ENCODE measurements at places on chromosomes 11 and 22.

GRCh38 chr11:16408619-16409018, 52.3 kb upstream of the SOX6 start:
- H3K27me3 ChIP-seq, result no peaks in the 10 kb centered on the region
- DNase-seq, result no peak
- no peaks in the 10 kb centered on the region for H3K4me1 ChIP-seq
- H3K4me3 ChIP-seq, result no peak overlapping the region

DNA sequence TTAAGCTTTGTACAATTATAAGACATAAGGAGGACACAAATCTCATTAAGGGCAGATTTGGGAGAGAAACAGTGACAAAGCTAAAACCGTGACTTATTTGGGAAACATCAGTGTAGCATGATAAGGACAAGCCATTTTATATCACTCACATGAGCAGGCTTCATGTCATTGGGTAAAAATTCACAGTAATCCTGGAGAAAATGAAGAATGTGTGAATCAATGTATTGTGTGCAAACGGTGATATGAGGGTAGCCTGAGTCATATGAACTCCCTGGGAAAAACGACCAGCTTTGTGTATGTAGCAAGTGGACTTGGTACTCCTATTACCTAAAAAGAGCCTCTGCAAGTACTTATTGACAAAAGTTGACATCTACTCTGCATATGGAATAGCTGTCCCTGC, 6.0 kb upstream of the TRIM34 start:
- H3K27me3 ChIP-seq, result no peaks in the 10 kb centered on the region
- no peak overlapping the region for H3K4me3 ChIP-seq
- H3K27ac ChIP-seq, result no peak overlapping the region
- peaks cover 6% of the 10 kb centered on the region for H3K36me3 ChIP-seq
- no peak for DNase-seq

DNA sequence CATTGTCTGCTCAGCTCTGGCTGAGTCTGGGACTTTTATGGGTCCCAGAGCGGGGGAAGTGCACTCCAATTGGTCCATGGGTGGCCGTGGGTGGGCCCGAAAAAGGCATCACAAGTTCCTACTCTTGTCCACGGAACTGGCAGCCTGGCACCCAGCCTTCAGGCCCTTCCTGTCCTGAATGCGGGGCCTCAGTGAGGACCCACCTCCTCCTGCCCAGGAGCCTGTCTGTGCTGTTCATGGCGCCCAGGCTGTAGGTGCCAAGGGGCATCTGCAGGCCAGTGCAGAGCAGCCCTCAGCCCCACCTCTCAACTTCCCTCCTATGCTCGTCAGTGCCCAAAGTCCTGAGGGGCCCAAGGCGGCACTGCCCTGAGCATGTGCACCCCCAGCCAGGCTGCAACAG, 411.7 kb upstream of the KIRREL3 start:
- H3K4me1 ChIP-seq, result no peaks in the 10 kb centered on the region
- H3K36me3 ChIP-seq, result no peaks in the 10 kb centered on the region
- no peaks in the 10 kb centered on the region for H3K27me3 ChIP-seq

- peaks cover 17% of the 10 kb centered on the region for H3K27me3 ChIP-seq
- peak overlapping the region; percentile 89 for H3K27ac ChIP-seq
- peaks cover 44% of the 10 kb centered on the region for H3K4me1 ChIP-seq
- DNase-seq, result peak; percentile 88
- H3K36me3 ChIP-seq, result no peaks in the 10 kb centered on the region
These were observed 18.5 kb upstream of the CBX7 start for GRCh38 chr22:39170825-39171622.

- no peak for DNase-seq
- peaks cover 21% of the 10 kb centered on the region for H3K27me3 ChIP-seq
- H3K36me3 ChIP-seq, result no peaks in the 10 kb centered on the region
- H3K4me3 ChIP-seq, result no peak overlapping the region
- peaks cover 13% of the 10 kb centered on the region for H3K4me1 ChIP-seq
These were observed 91.7 kb upstream of the E2F8 start for GRCh38 chr11:19332476-19332875.

DNA sequence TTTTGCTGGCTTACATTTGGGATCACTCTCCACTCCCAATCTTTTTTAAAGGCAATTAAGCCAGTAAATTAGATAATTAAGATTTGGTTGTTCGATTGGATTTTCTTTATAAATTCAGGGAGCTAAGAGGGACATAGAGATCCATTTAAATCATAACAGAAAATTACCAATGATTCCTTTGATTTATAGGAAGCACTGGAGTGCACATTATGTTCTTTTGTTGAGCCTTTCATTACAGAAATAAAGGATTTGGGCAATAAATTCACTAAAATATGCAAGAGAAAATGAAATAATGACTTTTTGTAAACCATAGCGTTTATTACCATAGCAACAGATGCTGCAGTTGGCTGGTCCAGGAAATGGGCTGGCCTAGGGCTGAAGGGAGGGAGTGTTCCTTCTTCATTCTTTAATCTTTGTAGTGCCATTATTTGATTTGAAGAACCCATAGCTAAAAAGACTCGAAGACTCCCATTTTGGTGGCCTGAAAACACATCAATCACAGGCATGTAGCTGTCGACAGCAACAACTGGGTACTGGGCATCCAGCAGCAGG, 73.0 kb downstream of the C2CD3 start:
- no peak overlapping the region for H3K27ac ChIP-seq
- H3K36me3 ChIP-seq, result peaks cover 49% of the 10 kb centered on the region
- no peak overlapping the region for H3K4me3 ChIP-seq

DNA sequence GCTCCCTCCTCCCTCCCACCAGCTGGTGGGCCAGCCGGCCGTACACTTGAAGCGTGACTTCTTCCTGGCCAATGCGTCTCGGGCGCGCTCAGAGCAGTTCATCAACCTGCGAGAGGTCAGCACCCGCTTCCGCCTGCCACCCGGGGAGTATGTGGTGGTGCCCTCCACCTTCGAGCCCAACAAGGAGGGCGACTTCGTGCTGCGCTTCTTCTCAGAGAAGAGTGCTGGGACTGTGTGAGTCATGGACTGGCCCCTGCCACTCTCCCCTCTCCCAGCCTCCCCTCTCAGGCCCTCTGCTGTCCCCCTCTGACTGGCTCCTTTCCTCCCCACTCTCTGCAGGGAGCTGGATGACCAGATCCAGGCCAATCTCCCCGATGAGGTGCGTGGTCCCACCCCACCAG, 24.7 kb downstream of the CAPN1 start:
- peaks cover 29% of the 10 kb centered on the region for H3K36me3 ChIP-seq
- no peak for DNase-seq
- no peak overlapping the region for H3K27ac ChIP-seq
- no peak overlapping the region for H3K4me3 ChIP-seq

GRCh38 chr11:72702096-72702495, 27.9 kb upstream of the PDE2A start:
- no peaks in the 10 kb centered on the region for H3K4me1 ChIP-seq
- H3K27ac ChIP-seq, result no peak overlapping the region
- no peak overlapping the region for H3K4me3 ChIP-seq
- H3K36me3 ChIP-seq, result peaks cover 54% of the 10 kb centered on the region
- no peak for DNase-seq

- no peak for DNase-seq
- no peak overlapping the region for H3K27ac ChIP-seq
- H3K4me1 ChIP-seq, result no peaks in the 10 kb centered on the region
- no peaks in the 10 kb centered on the region for H3K36me3 ChIP-seq
- peaks cover 15% of the 10 kb centered on the region for H3K27me3 ChIP-seq
- H3K4me3 ChIP-seq, result no peak overlapping the region
These were observed 55.9 kb downstream of the BTG4 start for GRCh38 chr11:111456086-111456858.

DNA sequence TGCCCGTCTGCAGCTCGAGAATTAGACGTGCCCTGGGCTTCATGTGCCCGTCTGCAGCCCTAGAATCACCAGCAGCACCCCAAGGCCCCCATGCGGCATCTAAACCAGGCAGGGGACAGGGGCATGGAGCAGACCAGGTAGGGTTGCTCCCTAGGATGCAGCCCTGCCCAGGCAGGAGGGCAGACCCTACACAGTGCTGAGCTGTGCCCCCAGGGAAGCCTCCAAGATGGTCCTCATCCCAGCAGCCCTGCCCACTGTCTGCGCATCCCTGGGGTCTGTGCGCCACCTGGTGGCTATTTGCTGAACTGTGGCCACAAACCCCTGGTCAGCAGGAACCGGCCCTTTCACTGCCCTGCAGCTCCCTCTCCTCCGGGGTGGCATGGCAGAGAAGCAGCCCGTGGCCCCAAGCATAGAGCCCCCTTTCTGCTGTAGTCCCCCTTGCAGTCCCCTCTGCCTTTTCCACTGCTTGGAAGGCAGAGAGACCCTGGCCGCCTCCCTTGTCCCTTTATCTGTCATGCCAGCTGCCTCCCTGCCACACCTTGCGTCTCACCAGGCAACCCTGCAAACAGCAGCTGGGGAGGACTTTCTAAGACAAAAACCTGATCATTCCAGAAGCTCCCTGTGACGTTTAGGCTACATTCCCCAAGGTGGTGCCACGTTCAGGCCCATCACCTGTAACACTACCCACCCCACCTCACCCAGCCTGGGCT, 86.6 kb downstream of the KCNQ1 start:
- H3K27me3 ChIP-seq, result peaks cover 5% of the 10 kb centered on the region
- DNase-seq, result peak; percentile 74
- no peak overlapping the region for H3K27ac ChIP-seq
- H3K4me3 ChIP-seq, result no peak overlapping the region
- H3K36me3 ChIP-seq, result peaks cover 1% of the 10 kb centered on the region

- H3K27me3 ChIP-seq, result peaks cover 12% of the 10 kb centered on the region
- no peak for DNase-seq
These were observed 41.6 kb upstream of the LRRC32 start for GRCh38 chr11:76712125-76712524.

- DNase-seq, result no peak
- no peak overlapping the region for H3K27ac ChIP-seq
- peaks cover 2% of the 10 kb centered on the region for H3K4me1 ChIP-seq
- peaks cover 4% of the 10 kb centered on the region for H3K27me3 ChIP-seq
- no peak overlapping the region for H3K4me3 ChIP-seq
- peaks cover 35% of the 10 kb centered on the region for H3K36me3 ChIP-seq
These were observed 19.3 kb upstream of the CSRP3 start for GRCh38 chr11:19220903-19221724.

DNA sequence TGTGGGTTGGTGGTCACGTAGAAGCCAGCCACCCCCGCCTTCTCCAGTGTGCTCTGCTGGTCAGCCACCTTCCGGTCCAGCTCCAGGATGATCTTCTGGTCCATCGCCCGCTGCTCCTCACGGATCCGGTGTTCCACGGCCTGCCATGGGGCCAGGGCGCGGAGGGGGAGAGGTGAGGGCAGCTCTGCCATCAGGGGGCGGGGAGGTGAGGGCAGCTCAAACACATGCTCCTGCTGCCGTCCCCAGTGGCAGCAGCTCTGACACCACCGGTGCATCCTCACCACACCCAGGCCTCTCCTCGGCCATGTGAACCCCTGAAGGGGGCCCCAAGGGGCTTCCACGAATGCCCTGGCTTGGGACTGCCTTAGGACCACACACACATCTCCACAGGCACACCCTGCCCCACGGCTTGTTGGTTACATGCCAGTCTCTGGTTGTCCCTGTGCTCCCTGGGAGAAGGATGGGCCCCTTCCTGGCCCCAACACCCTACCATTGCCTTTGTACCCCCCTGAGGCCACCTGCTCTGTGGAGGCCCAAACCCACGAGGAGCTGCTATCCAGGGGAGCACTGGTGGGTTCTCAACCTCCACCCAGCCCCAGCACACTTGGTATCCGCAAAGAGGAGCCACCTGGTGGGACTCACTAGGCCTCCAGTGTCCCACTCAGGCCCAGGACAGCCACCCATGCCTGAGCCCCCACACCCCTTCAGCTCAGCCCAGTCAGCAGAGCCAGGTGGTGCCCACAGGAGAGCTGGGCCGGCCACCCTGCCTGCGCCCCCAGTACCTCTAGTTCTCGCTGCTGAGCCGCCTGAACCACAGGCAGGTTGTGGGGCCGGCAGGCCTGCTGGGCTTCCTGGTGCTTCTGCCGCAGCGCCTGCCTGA, 4.3 kb downstream of the DGCR6L start:
- H3K4me3 ChIP-seq, result no peak overlapping the region
- peaks cover 31% of the 10 kb centered on the region for H3K4me1 ChIP-seq
- peaks cover 10% of the 10 kb centered on the region for H3K36me3 ChIP-seq
- DNase-seq, result peak; percentile 4
- no peaks in the 10 kb centered on the region for H3K27me3 ChIP-seq

- H3K4me1 ChIP-seq, result no peaks in the 10 kb centered on the region
- no peak overlapping the region for H3K27ac ChIP-seq
- H3K36me3 ChIP-seq, result peaks cover 1% of the 10 kb centered on the region
- peaks cover 7% of the 10 kb centered on the region for H3K27me3 ChIP-seq
- DNase-seq, result no peak
These were observed 256.4 kb upstream of the SESN3 start for GRCh38 chr11:95487391-95487790.

- peaks cover 31% of the 10 kb centered on the region for H3K27me3 ChIP-seq
- no peaks in the 10 kb centered on the region for H3K36me3 ChIP-seq
- H3K4me3 ChIP-seq, result no peak overlapping the region
- H3K27ac ChIP-seq, result no peak overlapping the region
These were observed 12.9 kb upstream of the CRKL start for GRCh38 chr22:20904008-20904979.

GRCh38 chr11:91795139-91795887, 429.3 kb upstream of the FAT3 start:
- H3K4me3 ChIP-seq, result no peak overlapping the region
- no peak overlapping the region for H3K27ac ChIP-seq
- DNase-seq, result no peak
- peaks cover 5% of the 10 kb centered on the region for H3K4me1 ChIP-seq

DNA sequence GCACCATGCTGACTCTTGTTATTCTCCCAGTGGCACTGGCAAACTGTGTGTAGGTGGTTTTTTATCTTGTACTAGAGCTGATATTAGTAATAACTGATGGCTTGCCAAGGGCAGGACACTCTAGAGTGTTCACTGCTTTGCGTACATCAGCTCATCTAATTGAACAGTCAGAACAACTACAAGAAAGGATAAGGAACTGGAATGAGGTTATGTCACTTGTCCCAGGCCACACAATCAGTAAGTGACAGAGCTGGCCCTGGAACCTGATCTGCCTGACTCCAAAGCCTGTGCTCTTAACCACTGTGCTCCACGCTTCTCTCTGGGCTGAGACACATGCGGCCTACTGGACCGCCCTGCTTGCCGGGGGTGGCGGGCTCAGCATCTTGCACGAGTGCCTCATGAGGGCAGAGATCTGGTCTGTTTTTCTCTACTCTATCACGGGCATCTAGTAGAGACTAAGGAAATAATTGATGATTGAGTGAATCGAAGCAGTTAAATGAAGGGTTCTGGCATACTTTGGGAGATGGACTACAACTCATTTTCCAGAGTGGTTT, 155.9 kb upstream of the SORL1-AS1 start:
- DNase-seq, result no peak
- no peak overlapping the region for H3K27ac ChIP-seq
- no peaks in the 10 kb centered on the region for H3K4me1 ChIP-seq
- H3K27me3 ChIP-seq, result no peaks in the 10 kb centered on the region
- no peak overlapping the region for H3K4me3 ChIP-seq

All from activated naive CD4-positive, alpha-beta T cell treated with anti-CD3 and anti-CD28 coated beads, Interleukin-2, amount 10 ng/mL, durations not matched to agents 7 days and 5 days (primary cell).